Heart right ventricle (tissue), 16 donors: ENCODE measurements at places on chromosomes 4 and X. TPM values are rescaled to one million over a fixed set of nuclear protein-coding genes. Genes with fewer than 3 reads are reported as not detected.

- no peak for DNase-seq
Measured at GRCh38 chr4:162274354-162274753, 110.6 kb upstream of the FSTL5 start.

GRCh38 chr4:122005064-122005755 lies 53.4 kb upstream of the TRPC3 start:
- no peak for DNase-seq

- no peak for DNase-seq
Measured at GRCh38 chr4:20614816-20615215, 85.4 kb upstream of the PACRGL start.

DNA sequence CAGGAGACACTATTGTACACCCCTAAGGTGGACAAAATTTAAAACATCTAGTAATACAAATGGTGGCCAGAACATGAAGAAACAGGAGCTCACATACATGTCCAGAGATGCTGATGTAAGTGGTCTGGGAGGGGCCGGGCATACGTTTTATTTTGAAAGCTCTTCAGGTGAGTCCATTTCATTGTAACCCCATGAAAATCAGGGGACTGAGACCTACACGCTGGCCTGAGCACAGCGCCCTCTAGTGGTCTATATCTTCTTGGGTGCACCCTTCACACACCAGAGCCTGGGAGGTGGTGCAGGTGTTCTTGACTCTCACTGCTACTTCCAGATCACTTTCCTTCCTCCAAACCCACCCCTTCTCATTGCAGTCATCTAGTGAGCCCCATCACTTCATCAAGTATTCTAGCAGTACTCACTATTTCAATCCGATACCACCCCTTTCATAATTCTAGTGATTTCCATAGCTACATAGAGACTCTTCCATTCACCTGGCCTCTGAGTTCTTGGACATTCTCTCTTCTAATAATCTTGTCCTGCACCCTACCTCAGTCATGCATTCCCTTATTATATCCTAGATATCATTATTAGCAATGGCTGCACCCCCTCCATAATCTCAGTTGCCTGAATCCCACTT lies 4.3 kb upstream of the TLR6 start:
- DNase-seq: no peak

GRCh38 chrX:124085063-124085462 lies 123.6 kb downstream of the STAG2 start:
- DNase-seq: no peak

GRCh38 chrX:13938829-13939530 lies 90.7 kb downstream of the GEMIN8 start:
- DNase-seq: no peak

DNA sequence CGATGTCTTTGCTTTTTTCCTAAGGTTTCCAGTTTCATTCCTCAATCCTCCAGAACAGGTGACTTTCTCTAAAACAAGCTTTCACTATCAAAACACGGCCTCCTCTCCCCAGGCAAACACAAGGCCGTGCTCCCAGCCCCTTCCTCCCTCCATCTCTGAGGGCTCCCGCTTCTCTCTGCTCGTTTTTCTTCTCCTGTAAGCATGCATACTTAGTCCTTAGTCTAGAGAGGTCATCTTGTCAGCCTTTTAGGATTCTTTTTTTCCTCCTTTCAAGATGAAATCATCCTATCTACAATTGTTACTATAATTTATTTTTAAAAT lies 18.7 kb downstream of the DCTD start:
- no peak for DNase-seq

DNA sequence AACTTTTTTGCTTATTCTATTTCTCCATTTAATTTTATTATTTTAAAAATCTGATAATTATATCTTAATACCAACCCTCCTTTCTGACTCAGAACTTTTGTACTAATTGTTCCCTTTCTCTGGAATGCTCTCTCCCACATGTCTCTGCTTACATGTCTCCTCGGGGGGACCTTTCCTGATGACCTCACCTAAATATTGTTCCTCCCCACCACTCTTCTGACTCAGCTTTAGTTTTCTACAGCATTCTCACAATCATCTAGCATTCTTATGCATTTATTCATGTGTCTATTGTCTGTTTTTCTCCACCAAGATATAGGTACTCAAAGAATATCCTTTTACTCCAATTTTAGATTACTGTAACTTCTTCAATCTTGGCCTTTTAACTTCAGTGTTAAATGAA lies 128.7 kb downstream of the MSL3 start:
- no peak for DNase-seq

DNA sequence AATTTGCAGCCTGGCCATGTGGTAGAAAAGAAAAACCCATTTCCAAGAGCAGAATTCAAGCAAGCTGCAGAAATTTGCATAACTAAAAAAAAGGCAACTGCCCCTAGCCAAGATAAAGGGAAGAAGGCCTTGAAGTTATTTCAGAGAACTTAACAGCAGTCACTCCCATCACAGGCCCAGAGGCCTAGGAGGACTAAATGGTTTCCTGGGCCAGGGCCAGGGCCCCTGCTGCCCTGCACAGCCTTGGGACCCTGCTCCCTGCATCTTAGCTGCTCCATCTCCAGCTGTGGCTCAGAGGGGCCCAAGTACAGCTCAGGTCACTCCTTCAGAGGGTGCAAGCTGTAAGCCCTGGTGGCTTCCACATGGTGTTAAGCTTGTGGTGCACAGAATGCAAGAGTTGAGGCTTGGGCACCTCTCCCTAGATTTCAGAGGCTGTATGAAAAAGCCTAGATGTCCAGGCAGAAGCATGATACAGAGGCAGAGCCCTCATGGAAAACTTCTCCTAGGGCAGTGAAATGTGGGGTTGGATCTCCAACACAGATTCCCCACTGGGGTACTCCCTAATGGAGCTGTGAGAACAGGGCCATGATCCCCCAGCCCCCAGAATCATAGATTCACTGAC lies 6.7 kb upstream of the MID2 start:
- DNase-seq: no peak

HS3ST1 gene
- total RNA-seq: 1.3 TPM

PACRGL gene
- total RNA-seq: 9.2 TPM

PAGE2 gene
- not detected for total RNA-seq

PLXNB3 gene
- total RNA-seq: 3.7 TPM

MMRN1 gene
- total RNA-seq: 0.20 TPM

NR0B1 gene
- not detected for total RNA-seq
